Activated T-helper 2 cell treated with anti-CD3 and anti-CD28 coated beads, Interferon-gamma antibody, Interleukin-2, Interleukin-4, amounts not matched to agents 10 μg/mL and 5 μg/mL and 100 μg/mL, durations not matched to agents 14 hours and 24 hours and 36 hours (primary cell): ENCODE measurements at places on chromosomes 16 and 17.

DNA sequence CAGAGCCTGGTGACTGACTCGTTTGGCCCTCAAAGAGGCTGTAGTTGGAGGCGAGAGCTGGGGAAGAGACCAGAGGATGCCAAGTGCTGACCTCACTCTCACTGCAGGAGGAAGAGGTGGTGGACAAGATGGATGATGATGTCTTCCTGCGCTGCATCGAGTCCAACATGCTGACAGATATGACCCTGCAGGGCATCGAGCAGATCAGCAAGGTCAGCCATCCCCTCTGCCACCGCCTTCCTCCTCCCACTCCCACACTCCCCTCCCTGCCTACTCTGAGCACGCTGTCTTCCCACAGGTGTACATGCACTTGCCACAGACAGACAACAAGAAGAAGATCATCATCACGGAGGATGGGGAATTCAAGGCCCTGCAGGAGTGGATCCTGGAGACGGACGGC lies 26.9 kb downstream of the POLR2A start:
- no peak for DNase-seq

DNA sequence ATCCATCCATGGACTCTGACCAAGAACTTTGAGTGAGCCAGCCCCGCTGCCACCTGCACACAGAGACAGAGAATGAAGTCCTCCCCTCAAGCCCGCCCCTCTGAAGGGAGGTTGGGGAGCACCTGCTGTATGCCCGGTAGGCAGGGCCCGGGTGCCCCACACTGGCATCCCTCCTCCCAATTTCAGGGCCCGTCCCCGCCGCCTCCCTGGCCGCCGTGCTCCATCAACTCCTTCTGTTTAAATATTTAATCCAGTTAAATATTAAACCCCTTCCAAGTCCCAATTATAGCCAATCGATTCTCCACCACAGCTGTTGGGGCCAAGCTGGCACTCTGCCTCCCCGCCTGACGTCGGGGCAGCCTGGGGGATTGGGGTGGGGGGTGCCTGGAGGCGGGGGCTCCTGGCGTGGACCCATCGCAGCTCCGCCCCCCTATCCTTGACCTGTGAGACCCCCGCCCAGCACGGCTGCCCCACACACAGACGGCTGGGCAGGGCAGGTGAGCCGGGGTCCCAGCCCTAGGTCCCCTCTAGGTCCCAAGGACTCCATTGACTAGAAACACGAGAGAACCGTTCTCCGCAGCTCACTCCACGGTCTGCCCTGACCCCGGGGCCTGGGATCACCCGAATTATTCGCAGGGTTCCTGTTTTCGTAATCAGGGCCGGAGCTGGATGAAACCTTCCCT lies 18.0 kb upstream of the CACNA1H start:
- no peak for DNase-seq

DNA sequence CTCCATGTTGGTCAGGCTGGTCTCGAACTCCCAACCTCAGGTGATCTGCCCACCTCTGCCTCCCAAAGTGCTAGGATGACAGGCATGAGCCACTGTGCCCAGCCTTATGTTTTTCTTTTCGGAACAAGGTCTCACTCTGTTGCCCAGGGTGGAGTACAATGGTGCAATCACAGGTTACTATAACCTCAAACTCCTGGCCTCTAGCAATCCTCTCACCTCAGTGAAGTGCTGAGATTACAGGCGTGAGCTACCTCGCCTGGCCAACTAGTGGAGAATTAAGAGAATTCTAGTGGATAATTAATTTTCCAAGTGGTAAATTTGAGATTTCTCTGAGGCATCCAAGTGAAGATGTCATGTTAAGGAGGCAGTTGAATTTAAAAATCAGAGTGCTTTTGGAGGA lies 2.9 kb upstream of the FBXO47 start:
- DNase-seq: no peak

DNA sequence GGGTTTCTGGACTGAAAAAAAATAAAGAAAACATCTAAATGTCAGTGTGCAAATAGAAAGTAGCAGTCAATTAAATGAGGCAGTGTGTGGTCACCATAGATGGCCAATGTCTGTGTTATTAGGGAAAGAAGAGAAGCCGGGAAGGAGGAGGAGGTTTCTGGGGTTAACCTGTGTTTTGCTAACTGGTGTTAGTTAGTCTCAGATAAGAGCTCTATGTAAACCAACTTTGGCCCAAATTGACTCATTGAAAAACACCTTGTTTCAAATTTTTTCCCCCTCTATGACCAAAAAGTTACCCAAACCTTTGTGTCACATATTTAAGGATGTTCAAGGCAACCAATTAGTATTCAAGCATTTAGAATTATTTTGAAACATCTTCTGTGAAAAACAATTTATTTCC lies 530.9 kb downstream of the MAF start:
- DNase-seq: no peak

DNA sequence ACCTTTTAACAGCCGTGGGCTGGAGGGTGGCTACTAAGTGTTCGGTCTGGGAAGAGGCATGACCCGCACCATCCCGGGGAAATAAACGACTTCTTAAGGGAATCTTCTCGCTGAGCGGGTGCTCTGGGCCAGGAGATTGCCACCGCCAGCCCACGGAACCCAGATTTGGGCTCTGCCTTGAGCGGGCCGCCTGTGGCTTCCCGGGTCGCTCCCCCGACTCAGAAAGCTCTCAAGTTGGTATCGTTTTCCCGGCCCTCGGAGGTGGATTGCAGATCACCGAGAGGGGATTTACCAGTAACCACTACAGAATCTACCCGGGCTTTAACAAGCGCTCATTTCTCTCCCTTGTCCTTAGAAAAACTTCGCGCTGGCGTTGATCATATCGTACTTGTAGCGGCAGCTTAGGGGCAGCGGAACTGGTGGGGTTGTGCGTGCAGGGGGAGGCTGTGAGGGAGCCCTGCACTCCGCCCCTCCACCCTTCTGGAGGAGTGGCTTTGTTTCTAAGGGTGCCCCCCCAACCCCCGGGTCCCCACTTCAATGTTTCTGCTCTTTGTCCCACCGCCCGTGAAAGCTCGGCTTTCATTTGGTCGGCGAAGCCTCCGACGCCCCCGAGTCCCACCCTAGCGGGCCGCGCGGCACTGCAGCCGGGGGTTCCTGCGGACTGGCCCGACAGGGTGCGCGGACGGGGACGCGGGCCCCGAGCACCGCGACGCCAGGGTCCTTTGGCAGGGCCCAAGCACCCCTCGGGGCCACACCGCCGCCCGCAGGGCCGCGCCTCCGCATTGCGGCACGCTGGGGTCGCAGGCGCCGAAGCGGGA lies 3.6 kb upstream of the CBX4 start:
- no peak for DNase-seq

GRCh38 chr16:4208341-4208751 lies 33.5 kb downstream of the SRL start:
- DNase-seq: no peak

DNA sequence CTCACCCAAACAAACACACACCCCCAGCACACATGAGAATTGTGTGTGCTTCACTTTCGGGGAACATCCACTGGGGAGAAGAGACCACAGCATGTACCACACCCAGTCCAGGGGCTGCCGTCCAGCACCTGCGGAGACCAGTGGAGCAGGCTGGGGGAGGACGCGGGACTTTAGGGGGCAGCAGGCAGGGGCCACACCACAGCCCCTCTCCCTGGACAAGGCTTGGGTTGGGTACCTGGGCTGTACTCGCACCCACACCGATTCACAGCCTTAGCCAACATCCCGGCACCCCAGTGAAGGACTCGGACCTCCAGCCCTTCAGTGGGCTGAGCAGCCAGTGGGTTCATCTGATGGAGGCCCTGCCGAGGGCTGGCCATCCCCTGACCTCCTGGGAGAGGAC lies 63.3 kb downstream of the RBFOX3 start:
- DNase-seq: no peak

DNA sequence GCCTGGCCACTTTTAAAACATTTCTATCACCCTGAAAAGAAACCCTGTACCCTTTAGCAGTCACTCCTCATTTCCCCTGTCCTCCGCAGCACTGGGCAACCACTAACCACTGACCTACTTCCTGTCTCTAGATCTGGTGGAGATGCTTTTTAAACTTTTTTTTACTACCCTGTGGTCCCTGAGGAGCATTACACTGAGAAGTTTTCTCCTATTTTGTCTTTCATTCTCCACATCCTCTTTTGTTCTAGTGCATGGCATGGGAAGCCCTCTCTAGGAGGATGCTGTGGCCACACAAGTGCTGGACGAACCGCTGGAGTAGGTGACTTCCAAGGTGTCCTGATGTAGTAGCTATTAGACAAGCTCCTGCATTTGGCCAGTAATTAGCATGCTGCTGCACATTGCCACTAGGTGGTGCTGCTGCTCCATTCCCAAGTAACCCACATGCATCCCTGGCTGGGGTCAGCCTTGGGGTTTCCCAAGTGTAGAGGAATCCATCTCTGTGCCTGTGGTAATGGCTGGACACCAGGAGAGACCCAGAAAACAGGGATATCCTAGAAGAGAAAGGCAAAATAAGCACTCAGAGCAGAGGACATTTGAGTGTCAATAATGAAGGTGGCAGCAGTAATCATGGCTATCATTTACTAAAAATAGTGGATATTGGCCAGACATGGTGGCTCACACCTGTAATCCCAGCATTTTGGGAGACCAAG lies 143.8 kb upstream of the CRHR1 start:
- peak; percentile 62 for DNase-seq
